Hematopoietic multipotent progenitor cell treated with erythropoietin and hydrocortisone succinate and interleukin-3 and kit ligand, for 6 days (in vitro differentiated cells): ENCODE measurements at places on chromosomes 7 and 10.

GRCh38 chr10:6667679-6668270, 87.7 kb upstream of the PRKCQ start:
- DNase-seq: peak; percentile 80

DNA sequence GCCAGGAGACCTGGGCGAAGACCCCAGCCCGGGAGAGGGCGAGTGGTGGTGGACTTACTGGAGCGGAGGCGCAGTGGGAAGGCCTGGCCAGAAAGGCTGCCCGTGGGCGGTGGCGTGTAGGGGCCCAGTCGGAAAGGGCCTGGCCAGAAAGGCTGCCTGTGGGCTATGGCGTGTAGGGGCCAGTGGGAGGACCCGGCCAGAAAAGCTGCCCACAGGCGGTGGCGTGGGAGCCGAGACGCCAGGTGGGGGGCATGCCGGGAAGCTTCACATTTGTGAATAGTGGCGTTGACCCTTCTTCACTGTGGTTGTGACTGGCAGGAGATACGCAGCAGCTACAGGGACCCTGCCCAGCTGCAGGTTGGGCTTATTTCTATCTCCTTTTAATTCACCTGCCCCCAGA, 72.9 kb downstream of the DYNC2I1 start:
- DNase-seq: no peak

GRCh38 chr10:123150986-123151736, 3.0 kb upstream of the BUB3 start:
- DNase-seq: peak; percentile 54

DNA sequence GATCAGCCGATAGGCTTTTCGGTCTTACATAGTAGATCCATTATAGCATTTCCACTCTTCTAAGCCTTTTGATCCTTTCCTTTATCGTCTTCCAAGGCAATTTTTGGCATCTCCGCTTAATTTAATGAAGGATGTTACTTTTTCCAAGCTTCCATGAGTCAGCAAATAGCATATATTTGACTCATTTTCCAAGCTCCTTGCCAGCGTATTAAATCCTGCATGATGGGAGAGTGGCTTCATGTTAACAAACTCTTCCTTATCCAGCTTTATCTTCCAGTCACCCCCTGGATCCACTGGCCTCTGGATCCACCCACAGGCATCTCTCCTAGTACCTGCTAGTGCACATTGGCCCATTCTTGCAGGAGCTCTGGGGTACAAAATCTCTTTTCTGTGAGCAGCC, 13.0 kb downstream of the OR9A2 start:
- DNase-seq: no peak

DNA sequence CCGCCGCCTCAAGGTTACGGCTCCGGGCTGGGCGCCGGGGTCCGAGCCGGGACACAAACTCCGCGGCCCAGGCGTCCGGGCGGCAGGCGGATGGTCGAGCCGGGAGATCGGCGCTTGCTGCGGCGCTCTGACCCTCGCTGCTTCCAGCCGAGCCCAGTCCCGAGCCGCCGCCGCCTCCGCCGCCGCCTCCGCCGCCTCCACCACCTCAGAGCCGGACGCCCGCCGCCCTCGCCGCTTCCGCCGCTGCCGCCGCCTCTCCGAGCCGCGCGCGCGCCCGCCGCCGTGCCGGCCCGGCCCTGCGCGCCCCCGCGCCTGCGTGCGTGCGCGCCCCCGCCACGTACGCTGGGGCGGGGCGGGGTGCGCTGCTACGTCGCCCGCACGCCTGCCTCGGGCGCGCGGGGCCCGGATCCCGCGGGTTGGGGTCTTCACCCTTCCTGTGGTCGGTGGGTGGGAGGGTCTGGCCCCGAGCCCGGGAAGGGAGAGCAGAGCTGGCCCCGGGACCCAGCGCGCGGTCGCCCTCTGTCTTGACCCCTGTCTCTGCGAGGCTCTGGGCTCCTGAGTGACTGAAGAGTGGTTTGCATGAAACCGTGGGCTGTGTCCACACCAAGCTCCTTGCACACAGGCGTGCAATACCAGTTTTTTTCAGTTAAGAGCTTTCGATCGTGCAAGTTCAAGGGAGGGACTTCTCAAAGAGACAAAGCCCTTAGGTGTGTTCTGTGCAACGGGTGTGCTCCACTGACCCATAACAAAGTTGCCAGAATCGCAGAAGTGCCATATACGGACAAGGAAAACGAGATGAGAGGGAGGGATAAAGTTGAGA, at the start of gene SMURF1:
Gene SMURF1 (minus strand): TSS at position 256 of the 820 bp plus-strand sequence. CDS start 328 bp downstream, outside the sequence.
- peak; percentile 75 for DNase-seq

- DNase-seq: no peak
These were observed 66.2 kb upstream of the SRPK2 start for GRCh38 chr7:105454921-105455320.

GRCh38 chr7:121447911-121448300, 51.8 kb upstream of the FAM3C start:
- DNase-seq: no peak

DNA sequence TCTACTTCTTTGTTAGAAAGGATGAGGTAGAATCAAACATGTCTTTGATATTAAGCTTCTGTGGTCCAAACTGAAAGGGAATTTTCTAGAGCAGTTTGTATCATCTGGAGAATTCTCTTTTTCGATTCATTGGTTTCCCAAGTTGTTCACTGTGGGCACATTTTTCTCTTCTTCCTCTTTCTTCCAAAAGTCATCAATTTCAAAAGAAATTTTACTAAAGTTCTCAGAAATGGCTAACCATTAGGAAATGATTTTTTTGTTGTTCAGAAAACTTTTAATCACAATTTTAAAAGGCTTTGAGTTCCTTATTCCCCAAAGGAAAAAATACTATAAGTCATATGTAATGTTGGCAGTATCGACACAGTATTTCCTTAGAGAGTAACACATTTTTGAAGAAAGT, 28.3 kb upstream of the CCDC6 start:
- peak; percentile 14 for DNase-seq

- no peak for DNase-seq
These were observed 115.9 kb downstream of the PTPRN2 start for GRCh38 chr7:158471716-158472115.

- DNase-seq: no peak
These were observed 6.1 kb upstream of the FGL2 start for GRCh38 chr7:77205706-77206105.

- DNase-seq: no peak
These were observed 121.0 kb downstream of the DPY19L1 start for GRCh38 chr7:34916267-34916666.

- DNase-seq: no peak
These were observed 226.5 kb downstream of the NEBL start for GRCh38 chr10:20670579-20670978.

DNA sequence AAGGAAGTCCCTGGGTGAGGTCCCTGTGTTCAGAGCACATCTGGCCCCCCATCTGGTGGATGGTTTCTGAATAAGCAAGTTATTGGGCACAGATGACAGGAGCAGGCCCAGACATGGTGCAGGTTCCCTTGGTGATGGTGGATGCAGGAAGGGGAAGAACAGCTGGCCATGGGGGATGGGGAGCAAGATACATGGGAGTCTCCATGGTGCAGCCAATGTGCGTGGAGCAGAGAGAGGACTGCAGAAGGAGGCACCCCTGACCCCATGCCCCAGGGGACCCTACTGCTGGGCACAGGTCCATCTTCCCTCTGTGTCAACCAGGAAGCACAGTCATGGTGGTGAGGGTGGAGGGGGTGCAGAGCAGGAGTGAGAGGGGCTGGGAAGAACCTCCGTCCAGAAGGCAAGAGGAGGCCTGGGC, 43.8 kb upstream of the RABGEF1 start:
- DNase-seq: peak; percentile 22

DNA sequence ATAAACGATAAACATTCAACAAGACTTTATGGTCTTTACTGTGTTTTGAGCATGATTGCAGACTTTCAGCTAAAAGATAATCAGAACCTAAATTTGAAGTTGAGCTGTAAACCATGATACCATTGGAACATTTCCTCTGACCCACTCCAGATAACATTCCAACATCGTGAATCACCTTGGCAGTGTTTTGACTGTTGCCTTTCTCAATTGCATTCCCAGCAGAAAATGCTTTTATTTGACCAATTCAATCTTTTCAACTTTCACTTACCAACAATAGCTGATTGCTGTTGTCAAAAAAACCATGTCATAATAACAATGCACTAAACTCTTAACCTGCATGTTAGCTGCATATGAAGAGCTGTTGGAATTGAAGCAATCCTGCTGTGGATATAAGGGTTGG, 165.5 kb downstream of the MDFIC start:
- no peak for DNase-seq

GRCh38 chr7:45967591-45968157, 46.6 kb upstream of the IGFBP3 start:
- DNase-seq: no peak

DNA sequence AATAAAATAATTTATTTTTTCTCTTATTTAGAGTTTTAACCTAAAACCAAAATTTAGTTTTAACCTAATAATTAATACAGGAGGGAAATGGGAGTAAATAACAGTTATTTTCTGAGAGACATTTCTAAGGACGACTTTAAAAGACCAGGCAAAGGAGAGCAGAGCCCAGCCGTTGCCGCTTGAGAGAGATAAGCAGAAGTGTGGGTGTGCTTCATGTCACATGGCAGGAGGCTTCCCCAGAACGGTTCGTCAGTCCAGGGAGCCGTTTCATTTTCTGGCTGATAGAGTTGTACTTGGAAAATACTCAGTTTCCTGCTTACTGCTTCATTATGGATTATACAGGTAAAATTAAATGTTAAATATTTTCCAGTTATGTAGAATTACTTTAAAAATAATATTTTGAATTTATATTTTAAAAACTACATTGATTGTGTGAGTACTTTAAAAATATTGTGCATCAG, 61.4 kb downstream of the ST7 start:
- peak; percentile 96 for DNase-seq

GRCh38 chr7:139254728-139255127, 23.7 kb downstream of the UBN2 start:
- no peak for DNase-seq

DNA sequence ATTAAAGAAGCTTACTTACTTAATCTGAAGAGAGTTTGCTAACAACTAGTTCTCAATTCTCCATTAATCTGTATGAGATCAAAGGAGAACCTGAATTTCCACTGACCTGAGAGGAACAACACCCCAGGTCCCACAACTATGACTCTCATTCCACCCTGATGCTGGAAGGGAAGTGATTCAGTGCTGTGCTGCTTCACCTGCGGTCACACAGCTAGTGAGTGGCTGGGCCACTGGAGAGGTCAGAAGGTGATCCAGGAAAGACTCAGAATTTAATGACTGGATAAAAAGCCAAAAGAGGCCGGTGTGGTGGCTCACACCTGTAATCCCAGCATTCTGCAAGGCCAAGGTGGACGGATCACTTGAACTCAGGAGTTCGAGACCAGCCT, 23.6 kb downstream of the SORBS1 start:
- DNase-seq: no peak

GRCh38 chr7:36075561-36075960, 77.5 kb upstream of the EEPD1 start:
- DNase-seq: no peak

DNA sequence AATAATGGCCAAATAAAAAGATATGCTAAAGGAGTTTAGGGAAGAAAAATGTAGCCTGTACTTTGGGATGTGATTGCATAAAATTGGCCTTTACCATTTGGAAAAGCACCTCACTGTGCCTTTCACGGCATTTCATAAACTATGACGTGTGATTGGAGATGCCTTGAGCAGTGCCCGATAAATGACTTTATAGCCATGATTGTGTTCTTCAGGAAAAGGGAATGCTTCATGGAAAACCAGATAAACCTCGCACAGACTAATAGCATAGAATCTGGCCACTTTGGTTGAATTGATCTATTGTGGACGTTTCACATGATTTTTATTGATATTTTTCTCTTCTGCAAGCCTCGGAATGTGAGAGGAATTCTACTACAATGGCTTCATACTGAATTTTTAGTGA, 502.0 kb upstream of the MKI67 start:
- DNase-seq: no peak

DNA sequence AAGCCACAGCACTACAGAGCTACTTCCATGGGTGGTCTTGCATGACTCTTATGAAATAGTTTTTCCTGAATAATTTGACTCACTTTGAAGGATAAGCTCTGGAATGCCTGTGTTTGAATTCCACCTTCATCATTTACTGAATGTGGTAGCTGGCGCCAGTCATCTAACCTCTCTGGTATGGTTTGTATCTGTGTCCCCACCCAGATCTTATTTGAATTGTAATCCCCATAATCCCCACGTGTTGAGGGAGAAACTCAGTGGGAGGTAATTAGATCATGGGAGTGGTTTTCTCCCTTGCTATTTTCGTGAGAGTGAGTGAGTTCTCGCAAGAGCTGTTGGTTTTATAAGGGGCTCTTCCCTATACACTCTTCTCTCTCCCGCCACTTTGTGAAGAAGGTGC, 11.2 kb upstream of the SLC13A1 start:
- DNase-seq: no peak

DNA sequence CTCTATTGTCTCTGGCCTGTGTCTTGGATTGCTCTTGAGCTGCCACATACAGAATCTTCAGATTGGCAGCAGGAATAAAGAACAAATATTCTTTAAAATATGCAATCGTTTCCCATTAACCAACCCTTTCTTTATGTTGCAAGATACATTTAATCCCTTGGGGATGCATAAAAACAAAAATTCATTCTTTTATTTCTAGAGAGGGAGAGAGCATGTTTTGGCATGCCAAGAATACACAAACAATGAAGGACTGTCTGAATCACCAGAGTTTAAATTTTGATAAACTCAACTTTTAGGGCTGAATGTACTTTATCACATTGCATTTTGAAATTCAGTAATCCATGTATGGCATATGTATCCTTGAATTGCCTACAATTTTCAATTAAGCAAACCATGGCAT, 154.3 kb upstream of the SEMA3D start:
- no peak for DNase-seq

- peak; percentile 11 for DNase-seq
These were observed 26.0 kb upstream of the JMJD1C start for GRCh38 chr10:63491588-63492316.

DNA sequence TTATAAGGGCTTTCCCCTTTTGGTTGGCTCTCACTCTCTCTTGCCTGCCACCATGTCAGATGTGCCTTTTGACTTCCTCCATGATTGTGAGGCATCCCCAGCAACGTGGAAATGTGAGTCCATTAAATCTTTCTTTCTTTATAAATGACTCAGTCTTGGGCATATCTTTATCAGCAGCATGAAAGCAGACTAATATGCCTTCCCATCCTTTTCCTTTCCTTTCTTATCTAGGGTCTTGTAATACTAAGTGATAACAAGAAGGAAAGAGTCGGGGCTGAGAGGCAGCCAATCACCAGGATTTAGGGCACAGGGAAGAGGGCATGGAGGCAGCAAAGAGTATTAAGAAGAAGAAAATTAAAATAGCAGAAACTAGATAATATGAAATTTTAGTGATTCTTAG, 62.0 kb upstream of the JCAD start:
- DNase-seq: no peak

DNA sequence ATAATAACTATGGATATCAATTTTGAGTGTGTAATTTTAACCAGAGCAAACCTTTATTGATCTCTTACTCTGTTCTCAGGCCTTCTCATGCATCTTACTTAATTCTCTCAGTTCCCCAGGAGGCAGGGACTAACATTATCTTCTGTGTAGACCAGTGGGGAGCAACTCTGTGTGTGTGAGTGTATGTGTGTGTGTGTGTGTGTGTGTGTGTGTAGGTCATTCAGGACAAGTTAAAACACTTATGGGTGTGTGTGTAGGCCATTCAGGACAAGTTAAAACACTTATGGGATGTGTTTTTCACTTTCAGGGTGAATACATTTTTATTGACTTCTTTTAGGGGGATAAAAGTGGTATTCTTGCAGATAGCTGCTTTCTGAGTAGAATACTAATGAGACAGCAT, 145.0 kb downstream of the ADAM12 start:
- no peak for DNase-seq

- DNase-seq: peak; percentile 86
These were observed 34.7 kb downstream of the ACADSB start for GRCh38 chr10:123043409-123043925.

GRCh38 chr10:73246646-73247508, at the start of gene DNAJC9:
Gene DNAJC9, minus strand, starts transcription at chr10:73247255. Its CDS starts 66 bp downstream, at chr10:73247189.
- peak; percentile 97 for DNase-seq
